Keratinocyte (primary cell): ENCODE measurements at places on chromosomes 7 and 10. TPM values are rescaled to one million over a fixed set of nuclear protein-coding genes. Genes with fewer than 3 reads are reported as not detected.

- peak; percentile 71 for DNase-seq
Observed at GRCh38 chr10:17113346-17113745, 16.3 kb downstream of the CUBN start.

Gene C7orf57
- polyA plus RNA-seq: 0.22 to 0.60 TPM (median 0.39 TPM) in 3 replicates

DNA sequence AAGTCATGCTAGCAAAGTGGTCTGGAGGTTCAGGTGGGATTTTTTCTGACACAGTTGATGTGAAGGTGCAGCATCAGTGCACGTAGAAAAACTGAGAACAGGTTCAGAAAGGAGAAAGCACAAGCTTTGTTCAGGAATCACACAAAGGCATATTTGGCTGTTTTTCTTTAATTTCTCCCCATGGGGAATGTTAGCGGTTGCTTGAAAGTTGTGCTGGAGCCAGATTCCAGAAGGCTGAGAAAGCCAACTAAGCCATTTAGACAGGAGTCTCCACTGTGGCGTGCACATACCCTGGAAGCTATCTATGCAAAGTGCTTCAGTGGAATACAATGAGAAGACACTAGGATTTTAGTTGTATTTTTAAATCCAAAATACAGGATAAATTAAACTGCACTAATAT lies 201.4 kb downstream of the PCLO start:
- DNase-seq: no peak

- no peak for DNase-seq
Observed at GRCh38 chr10:12902851-12903358, 98.6 kb downstream of the CCDC3 start.

DNA sequence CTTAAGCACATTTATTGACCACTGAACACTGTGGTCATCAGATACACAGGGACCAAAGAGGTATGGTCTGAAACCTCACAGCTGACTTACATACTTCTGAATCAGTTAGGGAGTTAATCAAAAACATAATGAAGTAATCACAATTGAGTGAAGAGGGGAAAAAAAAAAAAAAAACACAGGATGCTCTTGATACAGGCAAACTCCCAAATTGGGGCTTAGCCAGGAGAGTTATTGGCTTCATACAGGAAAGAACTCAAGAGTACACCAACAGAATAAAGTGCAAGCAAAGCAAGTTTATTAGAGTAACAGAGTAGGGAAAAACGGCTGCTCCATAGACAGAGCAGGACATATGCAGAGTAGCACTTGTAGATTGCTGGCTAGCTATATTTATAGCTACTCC lies 917.0 kb downstream of the CNTNAP2 start:
- DNase-seq: no peak

Gene ACTL6B
- polyA plus RNA-seq: not detected in 3 replicates

Gene CALML3
- polyA plus RNA-seq: 7.6 to 20.2 TPM (median 14.1 TPM) in 3 replicates

GRCh38 chr10:71998840-71999194 lies 34.6 kb downstream of the CHST3 start:
- peak; percentile 87 for DNase-seq

DNA sequence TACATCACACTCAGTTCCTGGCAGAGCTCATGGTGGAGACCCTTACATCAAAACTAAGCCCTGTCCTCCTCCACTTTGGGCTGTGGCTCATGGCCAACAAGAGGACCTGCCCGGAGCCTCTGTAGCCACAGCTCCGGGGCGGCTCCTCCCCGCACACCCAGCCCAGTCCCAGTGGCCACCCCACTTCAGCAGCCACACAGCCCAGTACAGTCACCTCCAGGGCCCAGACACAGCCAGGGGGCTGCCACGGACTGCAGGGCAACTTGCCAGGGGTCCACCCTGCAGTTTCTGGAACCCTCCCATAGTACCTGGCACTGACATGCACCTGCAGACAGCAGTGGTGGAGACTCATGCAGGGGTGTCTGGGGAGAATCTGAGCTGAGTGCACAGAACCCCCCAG lies 11.8 kb downstream of the ADGRA1 start:
- DNase-seq: no peak

GRCh38 chr10:62130948-62131347 lies 137.7 kb downstream of the RTKN2 start:
- DNase-seq: no peak

GRCh38 chr7:110187877-110188554 lies 902.9 kb upstream of the LRRN3 start:
- no peak for DNase-seq

Gene NUTM2B
- 0.18 to 0.27 TPM (median 0.25 TPM) in 3 replicates for polyA plus RNA-seq

- DNase-seq: no peak
Observed at GRCh38 chr10:102229810-102230263, 3.7 kb downstream of the ELOVL3 start.

Gene KCNMA1
- 5.0 to 6.8 TPM (median 6.3 TPM) in 3 replicates for polyA plus RNA-seq

- DNase-seq: no peak
Observed at GRCh38 chr10:110226543-110226925, 19.1 kb downstream of the MXI1 start.

- DNase-seq: no peak
Observed at GRCh38 chr7:47427051-47427643, 154.8 kb downstream of the TNS3 start.

Gene TMEM236
- polyA plus RNA-seq: 0.05 to 0.13 TPM (median 0.12 TPM) in 3 replicates

- DNase-seq: peak; percentile 9
Observed at GRCh38 chr10:22988581-22989360, 60.9 kb downstream of the ARMC3 start.

Gene RTKN2
- 1.2 to 3.2 TPM (median 2.2 TPM) in 3 replicates for polyA plus RNA-seq

Gene HOXA3
- polyA plus RNA-seq: 0.17 to 0.84 TPM (median 0.58 TPM) in 3 replicates

- no peak for DNase-seq
Observed at GRCh38 chr7:4774658-4775249, 669 bp upstream of the AP5Z1 start.

Gene OGDHL
- 0.06 to 0.31 TPM (median 0.09 TPM) in 3 replicates for polyA plus RNA-seq

- peak; percentile 77 for DNase-seq
Observed at GRCh38 chr10:76113952-76114351, 682.5 kb downstream of the LRMDA start.

DNA sequence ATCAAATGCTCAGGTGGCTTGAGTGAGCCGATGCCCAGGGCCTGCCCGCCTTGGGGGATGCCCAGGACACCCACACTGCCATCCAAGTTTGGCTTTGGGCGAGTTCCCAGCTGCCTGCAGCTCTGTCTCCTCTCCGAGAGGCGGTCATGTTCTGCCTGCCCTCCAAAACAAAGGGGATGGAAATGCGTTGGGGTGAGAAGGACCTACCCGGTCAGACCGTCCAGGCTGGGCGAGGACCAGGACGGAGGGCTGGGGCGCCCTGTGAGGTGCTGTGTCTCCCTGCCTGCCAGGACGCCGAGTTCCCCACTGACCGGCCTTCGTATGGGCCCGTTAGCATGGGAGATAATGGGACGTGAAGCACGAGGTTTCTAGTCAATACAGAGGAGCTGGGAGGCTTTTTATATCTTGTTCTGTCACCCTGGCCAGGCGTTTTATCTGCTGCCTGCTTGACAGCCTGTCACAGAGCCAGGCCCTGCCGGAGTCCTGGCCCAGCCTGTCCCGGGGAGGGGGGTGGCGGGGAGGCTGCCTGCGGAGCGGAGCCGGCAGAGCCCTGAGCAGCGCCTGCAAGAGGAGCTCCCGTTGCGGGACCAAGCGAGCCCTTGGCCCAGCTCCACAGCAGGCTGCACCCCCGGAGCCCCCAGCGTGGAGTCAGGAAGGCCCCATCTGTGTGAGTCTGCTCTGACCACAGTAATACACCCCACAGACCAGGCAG lies 22.0 kb upstream of the ELFN1 start:
- DNase-seq: no peak

Gene PRPS1L1
- not detected in 3 replicates for polyA plus RNA-seq

Gene LRRD1
- 0.04 TPM in 2 of 3 replicates, not detected in the other for polyA plus RNA-seq

- DNase-seq: no peak
Observed at GRCh38 chr10:30043476-30044270, 15.7 kb downstream of the JCAD start.

GRCh38 chr7:78218876-78219275 lies 420.3 kb downstream of the PHTF2 start:
- DNase-seq: no peak

DNA sequence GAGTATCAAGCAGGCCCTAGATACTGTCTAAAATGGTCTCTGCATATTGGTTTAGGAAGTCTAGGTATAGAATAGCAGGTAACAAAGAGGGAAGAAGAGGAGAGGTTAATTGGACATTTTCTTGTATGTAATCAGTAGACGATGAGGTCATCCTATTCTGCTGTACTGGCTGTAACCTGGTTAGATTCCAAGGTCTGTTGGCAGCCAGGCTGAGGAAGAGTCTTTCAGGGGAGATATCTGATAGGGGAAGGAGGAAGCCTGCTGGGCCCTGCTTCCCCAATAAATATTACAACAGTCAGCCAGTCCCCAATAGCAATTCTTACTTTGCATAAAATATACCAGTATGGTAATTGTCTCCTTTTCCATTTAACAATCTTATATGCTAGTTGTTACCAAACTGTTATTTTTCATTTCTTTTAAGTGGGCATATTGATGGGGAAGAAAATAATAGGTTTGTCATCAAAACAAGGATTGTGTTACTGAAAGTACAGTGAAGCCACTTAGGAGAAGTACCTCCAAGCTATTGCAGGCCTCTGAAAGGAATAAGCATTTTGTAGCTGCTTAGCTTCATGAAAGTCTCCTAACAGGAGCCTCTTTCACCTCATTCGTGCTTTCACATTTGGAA lies 186.4 kb downstream of the LRRC4 start:
- no peak for DNase-seq

DNA sequence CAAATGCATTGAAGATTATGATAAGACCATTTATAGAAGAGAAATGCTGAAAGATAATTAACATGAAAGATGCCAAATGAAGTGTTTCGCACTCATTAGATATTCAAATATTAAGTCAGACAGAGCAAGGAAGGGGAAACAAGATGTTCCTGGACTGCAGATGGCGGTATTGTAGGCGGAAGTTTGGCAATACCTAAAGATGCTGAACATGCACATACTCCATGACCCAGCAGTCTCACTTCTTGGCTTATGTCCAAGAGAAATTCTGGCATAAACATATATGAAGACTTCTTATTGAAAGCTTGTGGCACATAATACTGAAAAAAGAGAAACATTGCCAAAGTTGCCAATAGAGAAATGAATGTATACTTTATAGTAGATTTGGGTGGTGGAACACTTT lies 325.4 kb upstream of the SEMA3C start:
- DNase-seq: peak; percentile 30

- DNase-seq: peak; percentile 57
Observed at GRCh38 chr10:70222340-70222794, 10.9 kb downstream of the PPA1 start.

DNA sequence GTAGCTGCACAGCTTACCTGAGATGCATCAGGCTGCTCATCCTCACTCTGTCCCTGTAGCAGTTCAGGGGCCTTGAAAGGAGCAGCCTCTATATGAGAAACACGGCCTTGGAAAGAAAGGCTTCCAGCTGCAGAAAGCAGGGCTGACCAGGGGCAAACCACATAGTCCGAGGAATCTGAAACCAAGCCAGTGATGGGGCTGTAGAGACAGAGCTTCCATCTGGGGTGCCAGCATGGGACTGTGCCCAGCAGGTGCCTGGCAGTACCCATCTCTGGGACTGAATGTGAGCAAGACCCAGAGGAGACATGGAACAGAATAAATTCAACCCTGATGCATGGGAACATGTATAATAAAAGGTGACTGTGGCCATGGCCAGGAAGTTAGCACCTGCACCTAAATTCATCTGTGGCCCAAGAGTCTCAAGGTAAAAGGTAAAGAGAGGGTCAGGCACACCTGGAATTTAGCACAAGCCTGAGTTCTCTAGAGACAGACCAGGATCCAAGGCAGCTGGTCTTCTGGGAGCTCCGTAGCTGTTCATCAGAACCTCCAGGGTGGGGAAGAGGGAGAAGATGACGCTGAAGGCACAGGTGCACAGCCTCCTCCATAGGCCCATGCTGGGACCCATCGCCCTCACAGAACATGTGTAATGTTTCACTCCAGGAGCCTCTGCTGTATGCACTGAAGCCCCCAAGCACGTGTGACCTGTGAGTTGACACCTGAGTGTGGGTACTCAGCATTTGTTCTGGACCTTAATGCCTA lies 25.3 kb downstream of the FRMPD2 start:
- DNase-seq: no peak

Gene ACHE
- 0.07 to 0.30 TPM (median 0.20 TPM) in 3 replicates for polyA plus RNA-seq

DNA sequence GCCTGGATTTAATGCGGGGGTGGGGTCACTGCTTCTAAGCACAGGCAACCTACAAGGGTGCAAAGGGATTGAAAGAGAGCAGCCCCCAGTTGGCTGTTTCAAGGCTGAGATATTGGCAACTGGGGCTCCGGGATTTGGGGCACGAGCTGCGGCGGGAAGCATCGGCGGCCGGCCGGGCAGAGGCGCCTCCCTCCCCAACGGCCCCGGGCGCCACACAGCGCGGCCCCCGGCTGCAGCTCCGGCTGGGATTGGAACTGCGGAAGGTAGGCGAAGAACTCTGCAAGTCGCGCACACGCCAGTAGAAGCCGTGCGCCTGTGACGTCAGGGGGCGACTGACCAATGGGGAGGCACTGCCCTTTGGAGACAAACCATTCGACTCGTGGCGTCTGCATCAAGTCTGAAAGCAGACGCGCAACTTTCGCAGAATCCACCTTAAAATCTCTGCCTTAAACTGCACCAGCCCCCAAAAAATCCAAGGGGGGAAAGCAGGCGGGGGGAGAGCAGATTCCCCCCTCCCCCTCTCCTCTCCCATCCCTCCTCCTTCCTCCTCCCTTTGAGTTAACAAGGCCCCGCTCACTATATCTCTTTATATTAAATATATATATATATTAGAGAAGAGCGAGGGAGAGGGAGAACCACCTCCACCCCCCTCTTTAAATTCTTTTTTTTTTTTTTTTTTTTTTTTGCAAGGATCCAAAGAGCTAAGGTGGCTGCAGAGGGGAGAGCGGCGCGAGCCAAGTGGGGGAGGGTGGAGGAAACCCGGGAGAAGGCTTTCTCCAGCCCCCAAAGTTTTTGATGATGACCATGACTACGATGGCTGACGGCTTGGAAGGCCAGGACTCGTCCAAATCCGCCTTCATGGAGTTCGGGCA lies at the start of gene DLX6:
Gene DLX6, plus strand, starts transcription at position 371 of the 872 bp plus-strand sequence. Its CDS starts 425 bp downstream, at position 796.
- peak; percentile 35 for DNase-seq

- DNase-seq: no peak
Observed at GRCh38 chr10:132407846-132408278, 10.9 kb downstream of the PWWP2B start.

Gene OPN1SW
- polyA plus RNA-seq: not detected in 3 replicates

- no peak for DNase-seq
Observed at GRCh38 chr7:29620556-29620930, 56.9 kb downstream of the PRR15 start.

GRCh38 chr10:88392222-88392621 lies 190.9 kb downstream of the RNLS start:
- no peak for DNase-seq

DNA sequence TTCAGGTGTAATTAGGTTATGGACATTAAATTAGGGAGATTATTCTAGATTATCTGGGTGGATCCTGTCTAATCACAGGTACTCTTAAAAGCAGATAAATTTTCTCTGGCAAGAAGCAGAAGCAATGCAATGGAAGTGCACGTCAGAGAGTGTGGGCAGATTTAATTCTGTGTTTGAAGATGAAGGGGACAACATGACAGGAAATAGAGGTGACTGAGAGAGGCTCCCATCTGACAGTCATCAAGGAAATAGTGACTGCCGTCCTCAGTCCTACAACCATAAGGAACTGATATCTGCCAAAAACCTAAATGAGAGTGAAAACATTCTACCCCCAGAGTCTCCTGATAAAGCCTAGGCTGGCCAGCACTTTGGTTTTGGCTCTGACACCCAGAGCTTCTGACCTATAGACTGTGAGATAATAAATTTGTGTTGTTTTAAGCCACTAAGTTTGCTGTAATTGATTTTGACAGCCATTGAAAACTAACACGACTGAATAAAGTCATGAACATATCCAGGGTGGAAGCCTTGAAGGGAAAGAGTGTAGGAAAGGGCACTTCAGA lies 30.5 kb upstream of the DDX50 start:
- no peak for DNase-seq

Gene NKX2-3
- polyA plus RNA-seq: not detected in 3 replicates
